ENCODE measurements at places on chromosomes 2 and 18.

GRCh38 chr2:171541202-171541887, 19.1 kb downstream of the CYBRD1 start:
- peak; percentile 10 for DNase-seq

GRCh38 chr2:23537991-23538390, 153.0 kb downstream of the KLHL29 start:
- DNase-seq, result no peak

GRCh38 chr2:142870526-142870925, 6.9 kb upstream of the KYNU start:
- no peak for DNase-seq

- DNase-seq, result no peak
Observed at GRCh38 chr18:72419914-72420313, 124.2 kb downstream of the CBLN2 start.

Data from stimulated activated CD4-positive, alpha-beta T cell treated with anti-CD3 and anti-CD28 coated beads, Interleukin-2, amount 100 ng/mL, for 24 hours (primary cell).